T-cell (primary cell): ENCODE measurements at places on chromosomes 12 and 14.

DNA sequence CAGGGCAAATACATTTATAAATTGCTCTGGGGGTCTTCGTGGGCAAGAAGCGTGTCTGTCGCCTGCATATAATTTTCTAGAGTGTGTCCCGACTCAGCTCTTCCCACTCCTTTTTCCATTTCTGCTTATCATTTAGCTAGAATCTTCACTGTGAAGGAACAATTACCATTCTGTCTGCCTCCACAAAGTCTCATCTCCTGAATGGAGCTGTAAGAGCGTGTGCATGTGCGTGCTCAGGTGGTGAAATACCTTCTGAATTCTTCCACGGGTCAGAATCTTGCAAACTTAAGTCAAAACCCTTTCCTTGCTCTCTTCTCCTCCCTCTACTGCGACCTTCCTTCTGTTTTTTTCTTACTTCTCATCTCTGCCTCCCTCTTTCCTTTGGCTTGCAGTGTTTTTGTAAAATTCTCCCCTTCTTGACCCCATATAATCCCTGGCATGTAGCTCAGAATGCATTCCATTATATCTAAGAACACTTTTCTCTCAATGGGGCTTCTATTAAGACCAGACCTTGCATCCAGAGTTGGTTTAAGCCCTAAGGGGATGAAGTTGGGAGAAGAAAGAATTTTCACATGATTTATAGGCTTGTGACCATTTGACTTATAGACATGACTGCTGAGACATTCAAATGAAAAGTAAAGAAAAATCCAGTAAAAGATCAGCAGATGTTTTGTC, 25.0 kb upstream of the GSG1 start:
- DNase-seq: no peak

DNA sequence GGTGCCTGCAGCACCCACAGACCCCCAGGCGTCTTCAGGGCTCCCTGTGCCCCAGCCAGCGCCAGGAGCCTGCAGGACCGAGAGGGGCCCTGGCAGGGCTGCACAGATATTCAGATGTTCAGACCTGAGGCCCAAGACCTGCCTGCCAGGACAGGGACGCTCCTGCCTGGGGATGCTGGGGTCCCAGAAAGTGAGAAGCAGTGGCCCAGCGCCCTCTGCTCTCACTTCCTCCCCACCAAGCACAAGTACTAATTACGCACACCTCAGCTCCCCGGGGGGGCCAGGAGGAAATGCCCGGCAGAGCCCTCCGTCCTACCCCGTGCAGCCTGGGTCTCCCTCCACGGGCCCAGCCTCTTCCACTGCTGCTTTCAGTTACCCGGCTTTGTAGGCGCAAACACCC, 28.8 kb upstream of the INF2 start:
- DNase-seq: no peak

- DNase-seq: no peak
Measured at GRCh38 chr14:33909380-33910084, 41.3 kb downstream of the EGLN3 start.

- DNase-seq: no peak
Measured at GRCh38 chr12:16325426-16325825, 22.0 kb upstream of the MGST1 start.

- no peak for DNase-seq
Measured at GRCh38 chr12:45148006-45148405, 67.9 kb upstream of the ANO6 start.
